Dermis blood vessel endothelial cell (primary cell): ENCODE measurements at places on chromosomes 6 and 20. TPM values are rescaled to one million over a fixed set of nuclear protein-coding genes. Genes with fewer than 3 reads are reported as not detected.

DNA sequence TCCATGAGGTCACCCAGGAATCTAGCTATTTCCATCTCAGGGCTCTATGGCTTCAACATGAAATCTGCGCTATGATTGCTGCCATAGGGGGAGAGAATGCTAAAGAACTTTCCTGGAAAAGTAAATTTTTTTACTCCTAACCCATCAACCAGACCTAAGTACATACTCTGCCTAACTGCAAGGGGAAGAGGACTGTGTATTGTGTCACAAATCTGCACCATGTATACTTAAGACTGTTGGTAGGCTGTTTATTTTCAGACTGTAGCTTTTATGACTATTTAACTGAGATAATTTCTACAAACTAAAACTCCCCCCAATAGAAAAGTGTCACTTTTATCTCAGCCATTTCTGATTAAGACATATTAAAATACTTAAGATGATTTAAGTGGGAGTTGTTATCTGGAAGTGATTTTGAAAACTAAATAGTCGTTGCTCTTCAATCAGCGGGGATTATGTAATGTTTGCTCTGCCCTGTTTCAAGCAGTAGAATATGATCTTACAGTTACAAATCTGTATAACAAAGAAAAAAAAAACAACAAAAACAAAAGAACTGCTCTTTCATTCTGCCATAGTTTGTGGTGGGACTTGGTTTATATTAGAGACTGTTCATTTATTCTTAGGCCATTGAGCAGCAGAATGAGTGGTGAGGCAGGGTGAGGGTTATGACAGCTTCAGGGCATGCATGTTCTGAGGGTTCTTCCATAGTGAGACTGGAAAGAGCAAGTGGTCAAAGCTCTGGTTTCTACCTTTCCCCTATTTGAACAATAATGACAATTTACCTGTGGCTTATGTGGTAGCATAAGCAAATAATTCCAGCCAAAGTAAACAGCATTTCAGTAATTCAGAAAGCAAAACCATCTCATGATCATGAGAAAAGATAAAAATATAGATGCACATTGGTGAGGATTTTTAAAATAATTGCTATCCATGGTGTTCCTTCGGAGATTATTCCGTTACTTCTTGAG is 126.3 kb upstream of the CEP162 start:
- DNase-seq = no peak

- no peak for DNase-seq
These were observed 207.0 kb upstream of the SIM1 start for GRCh38 chr6:100671740-100672139.

GRCh38 chr20:40279390-40279789 is 409.6 kb downstream of the MAFB start:
- peak; percentile 47 for DNase-seq

GRCh38 chr20:19104186-19104585 is 108.3 kb upstream of the SLC24A3 start:
- DNase-seq = no peak

DNA sequence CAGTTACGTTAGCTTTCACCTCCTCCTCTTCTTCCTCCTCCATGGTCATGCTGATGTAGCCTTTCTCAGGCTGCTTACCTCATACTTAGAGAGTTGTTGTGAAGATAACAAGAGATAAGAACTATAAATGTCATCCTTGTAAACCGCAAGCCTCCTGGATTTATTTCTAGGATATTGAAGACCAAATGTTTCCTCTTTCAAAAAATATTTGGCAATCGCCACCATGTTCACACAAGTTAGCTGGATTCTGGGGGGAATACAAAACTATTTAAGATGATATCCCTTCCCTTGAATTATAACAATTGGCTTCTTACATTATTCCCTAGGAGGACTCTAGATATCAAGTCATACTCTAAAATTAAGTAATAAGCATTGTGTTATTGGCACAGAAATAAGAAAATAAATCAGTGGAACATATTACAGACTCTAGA is 99.8 kb upstream of the PLEKHG1 start:
- no peak for DNase-seq

DNA sequence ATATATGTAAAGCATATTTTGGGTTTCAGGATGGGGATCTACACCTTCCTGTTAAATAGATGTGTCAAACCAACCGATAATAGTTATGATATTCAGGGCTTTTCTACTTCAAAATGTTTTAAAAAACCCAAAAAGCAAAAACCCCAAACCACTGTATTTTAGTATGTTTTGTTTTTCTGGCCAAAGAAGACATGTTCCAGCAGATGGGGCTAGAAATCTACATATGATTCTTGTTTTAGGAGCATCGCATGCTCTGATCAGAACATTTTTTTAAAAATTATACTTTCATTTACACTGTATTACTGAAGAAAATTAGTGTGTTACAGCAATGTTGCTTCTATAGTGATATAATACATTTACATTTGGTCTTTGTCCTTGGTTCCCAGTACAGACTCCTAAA is 11.0 kb downstream of the RMND1 start:
- peak; percentile 52 for DNase-seq

DNA sequence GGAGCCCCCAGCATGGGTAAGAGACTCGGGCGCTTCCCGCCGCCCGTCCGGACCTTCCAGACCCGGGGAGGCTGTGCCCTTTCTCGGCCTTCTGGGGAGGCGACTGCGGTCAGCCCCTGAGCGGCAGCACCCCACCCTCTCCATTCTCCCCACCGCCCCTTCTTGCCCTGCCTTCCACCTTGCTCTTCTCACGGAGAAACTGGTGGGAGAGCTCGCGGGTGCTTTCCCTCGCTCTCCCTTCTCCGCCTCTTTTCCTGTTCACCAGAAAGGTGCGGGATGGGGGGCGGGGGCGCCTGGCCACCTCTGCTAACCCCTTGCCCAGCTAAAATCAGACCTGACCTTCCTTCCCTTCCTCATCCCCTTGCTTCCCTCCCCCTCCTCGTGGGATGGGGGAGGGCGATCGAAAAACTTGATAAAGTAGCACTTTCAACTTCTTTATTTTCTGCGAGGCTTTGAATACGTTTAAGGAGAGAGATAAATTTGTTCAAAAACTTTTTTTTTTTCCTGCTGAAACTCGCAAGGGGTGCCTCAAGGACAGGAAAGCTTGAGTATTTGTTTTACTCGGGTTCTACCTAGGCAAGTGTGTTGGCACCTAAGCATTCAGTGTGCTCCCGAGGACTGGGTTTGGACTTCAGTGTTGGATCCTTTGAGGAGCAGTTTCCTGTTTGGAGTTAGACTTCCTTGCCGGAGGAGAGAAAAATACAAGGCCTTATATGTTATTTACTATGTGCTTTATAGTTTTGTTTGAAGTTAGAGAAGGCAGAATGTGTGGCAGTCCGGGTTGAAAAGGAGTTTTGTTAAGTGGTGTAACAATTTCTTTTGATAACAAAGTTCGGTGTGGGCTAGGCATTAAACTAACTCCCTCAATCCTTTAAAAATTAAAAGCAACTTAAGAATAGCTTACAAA is 897 bp downstream of the CD2AP start:
- peak; percentile 62 for DNase-seq

DNA sequence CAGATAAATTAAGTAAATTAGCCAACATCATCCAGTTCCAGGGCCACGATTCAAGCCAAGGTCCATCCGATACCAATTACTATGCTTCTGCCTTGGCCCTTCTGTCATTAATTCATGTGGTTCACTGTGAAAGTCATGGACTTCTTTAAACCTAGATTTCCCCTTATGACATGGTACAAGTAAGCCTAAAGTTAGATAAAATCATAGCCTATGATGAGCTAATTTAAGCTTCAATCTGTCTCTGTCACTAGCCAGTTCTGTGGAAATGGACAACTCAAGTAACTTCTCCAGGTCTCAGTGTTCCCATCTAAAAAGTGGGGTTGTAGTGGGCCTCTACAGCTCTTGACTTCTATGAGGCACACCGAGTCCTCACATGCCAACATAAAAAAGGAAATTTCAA is 225.5 kb upstream of the MARCKS start:
- DNase-seq = peak; percentile 24

DNA sequence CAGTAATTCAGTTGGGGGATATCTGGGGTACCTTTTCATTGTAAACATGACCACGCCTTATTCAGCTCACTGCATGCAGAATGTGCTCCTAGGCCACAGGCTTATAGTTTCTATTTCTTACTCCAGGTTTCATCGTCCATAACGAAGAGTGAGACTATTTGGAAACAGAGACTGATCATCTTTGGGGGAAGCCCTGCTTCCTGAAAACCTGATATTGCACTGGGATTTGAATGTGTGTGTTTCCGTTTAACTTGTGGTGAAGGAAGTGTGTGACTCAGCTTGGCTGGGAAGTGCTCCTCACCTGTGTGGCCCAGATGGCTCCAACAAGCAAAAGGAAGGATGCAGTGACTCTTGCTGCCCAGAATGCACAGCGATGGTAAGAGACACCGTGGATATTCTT is 19.6 kb upstream of the LTV1 start:
- peak; percentile 94 for DNase-seq

DNA sequence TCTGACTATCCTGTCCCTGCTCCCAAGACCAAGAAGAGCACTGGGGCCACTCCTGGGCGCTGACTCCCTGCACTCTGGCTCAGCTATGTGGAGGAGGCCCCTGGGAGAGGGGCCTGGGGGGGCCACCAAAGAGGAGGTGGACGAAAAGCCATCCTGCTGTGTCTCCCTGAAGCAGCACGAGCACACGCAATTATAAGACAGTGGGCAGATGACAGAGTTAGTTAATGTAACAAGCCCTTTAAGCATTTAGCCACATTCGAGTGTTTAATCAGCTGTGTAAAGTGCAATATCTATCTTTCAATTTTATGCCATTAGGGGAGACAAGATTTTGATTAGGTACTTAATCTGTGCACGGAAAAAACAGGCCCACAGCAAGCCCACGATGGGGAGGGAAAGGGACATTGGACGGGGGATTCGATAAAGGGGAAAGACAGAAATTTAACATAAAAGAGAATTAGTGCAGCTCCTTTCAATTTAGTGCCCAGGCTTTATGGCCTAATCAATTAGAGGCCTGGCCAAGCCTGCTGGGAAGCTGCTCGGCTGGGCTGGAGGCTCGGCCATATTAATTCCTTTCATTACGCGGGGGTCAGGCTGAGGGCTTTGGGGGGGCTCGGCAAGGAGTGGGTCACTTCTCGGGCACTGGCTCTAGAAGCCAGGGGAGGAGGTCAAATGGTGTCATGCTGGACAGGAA is 286.2 kb downstream of the DHX35 start:
- no peak for DNase-seq

DNA sequence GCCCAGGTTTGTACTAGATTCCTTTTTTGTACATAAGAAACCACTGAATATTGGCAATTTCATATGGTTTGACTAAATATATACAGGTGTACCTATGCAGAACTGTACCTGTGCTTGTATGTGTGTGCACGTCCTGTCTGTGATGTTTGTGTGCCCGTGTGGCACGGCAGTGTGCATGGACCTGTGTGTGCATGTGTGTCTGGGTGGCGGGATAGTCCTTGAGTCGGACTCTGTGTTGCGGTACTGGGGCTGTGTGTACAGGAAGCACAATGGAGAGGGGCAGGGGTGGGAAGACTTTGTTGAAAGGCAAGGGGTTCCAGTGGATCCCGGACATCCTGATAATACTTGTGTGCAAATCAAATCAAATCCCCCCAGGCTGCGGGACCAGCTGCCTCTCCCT is 3.4 kb upstream of the FAM83C start:
- DNase-seq = no peak

GRCh38 chr20:1509237-1509636 is 18.0 kb upstream of the SIRPB2 start:
- peak; percentile 72 for DNase-seq

GRCh38 chr6:20366082-20366830 is 35.4 kb upstream of the E2F3 start:
- DNase-seq = no peak

- no peak for DNase-seq
These were observed 138.3 kb upstream of the INSM1 start for GRCh38 chr20:20229595-20229994.

DNA sequence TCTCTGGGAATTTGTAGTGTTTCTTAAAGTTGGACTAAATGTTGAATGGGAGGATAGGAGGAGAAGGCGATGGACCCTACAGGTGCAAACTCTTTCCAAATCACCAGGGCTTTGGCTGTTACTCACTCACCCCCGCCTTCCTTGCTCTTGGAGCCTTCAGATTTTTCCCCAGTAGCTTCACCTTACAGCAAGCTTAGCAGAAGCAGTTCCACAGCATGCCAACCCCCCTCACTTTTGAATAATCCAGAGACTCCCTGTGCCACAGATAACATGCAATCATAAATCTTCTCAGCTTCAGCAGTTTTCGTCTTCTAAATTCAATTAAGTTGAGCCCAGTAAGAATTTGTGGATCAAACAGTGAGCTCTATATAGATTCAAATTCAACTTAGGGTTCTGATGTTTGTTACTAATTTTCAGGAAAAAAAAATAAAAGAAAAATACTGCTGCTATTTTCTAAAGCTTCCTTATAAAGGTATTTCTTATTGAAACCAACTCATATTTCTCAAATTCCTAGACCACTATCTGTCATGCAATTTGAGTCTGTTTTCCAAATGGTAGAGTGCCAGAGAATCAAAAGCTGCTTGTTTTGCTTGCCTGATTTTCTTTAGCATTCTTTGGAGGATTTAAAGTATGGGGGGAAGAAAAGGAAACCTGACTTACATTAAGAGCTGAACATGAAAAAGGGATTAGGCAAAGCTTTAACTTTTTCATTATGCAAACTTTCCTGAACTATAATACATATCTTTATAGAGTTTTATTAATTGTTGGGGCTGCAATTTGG is 166.4 kb downstream of the EYA4 start:
- no peak for DNase-seq

GRCh38 chr6:13165502-13166172 is 162.7 kb downstream of the TBC1D7 start:
- DNase-seq = no peak

DNA sequence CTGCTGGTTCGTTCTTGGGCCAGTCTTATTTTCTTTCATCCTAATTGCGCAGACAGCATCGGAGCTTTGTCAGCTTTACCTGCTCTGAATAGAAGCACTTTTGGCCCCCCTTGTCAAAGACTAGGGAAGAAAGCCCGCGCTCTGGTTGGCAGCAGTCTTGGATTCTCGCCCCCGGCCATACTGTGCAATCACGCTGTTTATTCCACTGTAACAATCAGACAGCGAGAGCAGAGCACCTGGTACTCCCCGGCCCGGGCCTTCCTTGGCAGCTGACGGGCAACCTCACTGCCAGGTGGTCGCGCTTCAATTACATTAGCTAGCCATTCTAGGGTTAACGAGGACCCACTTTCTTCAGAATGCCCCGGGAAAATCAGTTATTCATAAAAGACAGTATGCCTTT is 72.6 kb downstream of the INSM1 start:
- no peak for DNase-seq

Gene ANKRD66
- not detected in 2 replicates for total RNA-seq

Gene RHAG
- total RNA-seq = not detected in 2 replicates

Gene SAMD3
- not detected in 2 replicates for total RNA-seq

Gene GPR6
- total RNA-seq = not detected in 2 replicates

Gene LAMA2
- 0.17 and 0.74 TPM in 2 replicates for total RNA-seq

Gene RIPPLY2
- 0.42 TPM in 1 of 2 replicates, not detected in the other for total RNA-seq

Gene HECA
- 37.8 and 44.6 TPM in 2 replicates for total RNA-seq

Gene TMEM151B
- total RNA-seq = not detected in 2 replicates

Gene F13A1
- not detected in 2 replicates for total RNA-seq

Gene GDAP1L1
- total RNA-seq = not detected in 2 replicates

Gene GINS1
- total RNA-seq = 10.4 and 20.8 TPM in 2 replicates

Gene C6orf15
- 0.14 TPM in 1 of 2 replicates, not detected in the other for total RNA-seq

Gene CLPSL2
- not detected in 2 replicates for total RNA-seq

Gene SPATS1
- not detected in 2 replicates for total RNA-seq

Gene OR2B6
- total RNA-seq = not detected in 2 replicates
